Activated CD8-positive, alpha-beta memory T cell treated with anti-CD3 and anti-CD28 coated beads for 1 hour (primary cell): ENCODE measurements at places on chromosomes 4 and X.

- no peak for DNase-seq
These were observed 46.1 kb upstream of the GPR78 start for GRCh38 chr4:8534129-8534528.

GRCh38 chr4:179225594-179225993 is 1783.4 kb upstream of the AGA start:
- no peak for DNase-seq

GRCh38 chrX:150543230-150544155 is 24.9 kb upstream of the MTM1 start:
- DNase-seq: no peak

GRCh38 chrX:11913001-11913400 is 155.0 kb downstream of the MSL3 start:
- no peak for DNase-seq

DNA sequence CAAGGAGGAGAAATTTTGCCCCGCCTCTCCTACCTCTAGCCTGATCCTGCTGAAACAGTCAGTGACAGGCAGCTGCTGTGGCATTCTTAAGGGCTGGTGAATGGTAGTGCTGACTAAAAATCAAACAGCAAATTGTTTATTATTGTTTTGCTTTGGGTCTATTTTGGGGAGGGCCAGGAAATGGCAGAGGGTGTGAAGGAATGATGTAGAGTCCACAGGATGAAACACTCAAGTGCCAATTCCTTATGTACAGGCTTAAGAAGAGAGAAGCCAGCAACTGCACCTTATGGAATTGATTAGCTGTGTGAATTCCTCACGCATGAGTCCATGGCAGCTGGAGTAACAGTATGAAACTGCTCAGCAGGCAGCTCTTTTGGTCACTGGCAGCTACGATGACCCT is 39.7 kb downstream of the VEGFC start:
- DNase-seq: no peak

DNA sequence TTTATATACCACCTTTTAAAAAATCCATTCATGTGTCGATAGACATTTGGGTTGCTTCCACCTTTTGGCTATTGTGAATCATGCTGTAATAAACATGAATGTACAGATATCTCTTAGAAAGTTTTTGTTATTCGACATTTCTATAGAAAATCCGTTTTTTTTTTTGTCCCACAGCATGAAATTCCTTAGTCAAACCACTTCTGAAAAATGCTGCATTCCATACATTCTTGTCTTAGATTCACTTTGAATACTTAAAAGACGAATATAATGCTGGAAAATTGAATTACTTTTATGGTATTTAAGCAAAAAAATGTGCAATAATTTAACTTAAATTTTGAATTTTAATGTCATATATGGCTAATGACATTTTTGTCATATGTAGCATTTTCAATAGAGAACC is 1345.5 kb downstream of the TECRL start:
- no peak for DNase-seq

DNA sequence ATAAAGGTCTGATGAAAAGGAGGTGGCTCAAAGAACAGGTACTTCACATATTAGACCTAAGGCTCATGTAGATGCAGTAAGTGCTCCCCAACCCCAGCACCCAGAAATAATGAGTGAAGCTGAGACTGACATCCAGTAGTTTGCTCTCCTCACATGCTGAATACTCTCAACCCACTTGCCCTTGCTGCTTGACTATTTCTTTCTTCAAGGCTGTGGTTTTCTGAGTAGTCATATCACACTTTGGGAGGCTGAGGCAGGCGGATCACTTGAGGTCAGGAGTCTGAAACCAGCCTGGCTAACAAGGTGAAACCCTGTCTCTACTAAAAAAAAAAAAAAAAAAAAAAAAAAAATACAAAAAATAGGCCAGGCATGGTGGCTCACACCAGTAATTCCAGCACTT is 51.5 kb upstream of the PRPS1 start:
- DNase-seq: no peak

GRCh38 chr4:166400270-166400894 is 527.3 kb downstream of the TLL1 start:
- DNase-seq: no peak

DNA sequence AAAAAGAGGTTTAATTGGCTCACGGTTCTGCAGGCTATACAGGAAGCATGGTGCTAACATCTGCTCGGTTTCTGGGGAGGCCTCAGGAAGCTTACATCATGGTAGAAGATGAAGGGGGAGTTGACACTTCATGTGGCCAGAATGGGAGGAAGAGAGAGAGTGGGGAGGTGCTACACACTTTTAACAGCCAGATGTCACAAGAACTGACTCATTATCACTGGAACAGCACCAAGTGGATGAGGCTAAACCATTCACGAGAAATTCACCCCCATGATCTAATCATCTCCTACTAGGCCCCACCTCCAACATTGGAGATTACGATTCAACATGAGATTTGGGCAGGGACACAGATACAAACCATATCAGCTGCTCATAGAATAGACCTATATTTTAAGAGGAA is 255.8 kb downstream of the OPHN1 start:
- no peak for DNase-seq

DNA sequence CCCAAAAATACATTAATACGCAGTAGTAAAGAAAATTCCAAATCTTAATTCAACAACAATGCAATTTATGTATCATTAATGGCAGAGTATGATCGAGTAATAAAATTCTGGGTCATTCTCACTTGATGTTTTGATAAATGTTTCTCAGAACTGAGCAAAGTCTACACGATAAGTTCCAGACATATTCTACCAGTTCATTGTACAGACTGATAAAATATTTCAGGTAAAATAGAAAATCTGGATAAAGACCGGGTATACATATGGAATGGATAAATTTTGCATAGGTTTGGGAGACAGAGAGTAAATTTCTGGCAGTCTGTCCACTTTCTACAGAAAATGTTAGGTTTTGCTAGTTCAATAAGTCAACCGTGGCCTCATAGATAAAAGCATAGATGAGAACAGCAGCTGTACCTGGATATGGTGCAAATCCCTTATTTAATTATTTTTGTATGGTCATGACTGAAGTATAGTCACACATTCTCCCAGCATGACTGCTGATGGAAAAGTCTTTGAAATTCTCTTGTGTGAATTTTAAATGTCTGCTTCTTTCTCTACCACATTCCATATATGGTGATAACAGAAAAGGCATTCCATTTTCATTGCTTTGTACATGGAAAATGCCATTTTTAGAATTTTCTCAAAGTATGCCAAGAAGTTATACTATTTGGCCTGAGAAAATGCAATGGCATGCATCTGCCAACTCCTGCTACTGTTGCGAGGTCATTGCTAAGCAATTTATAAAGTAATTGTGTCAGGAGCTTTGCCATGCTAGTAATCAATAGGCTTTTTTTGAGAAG is 301.9 kb upstream of the ARSJ start:
- no peak for DNase-seq

DNA sequence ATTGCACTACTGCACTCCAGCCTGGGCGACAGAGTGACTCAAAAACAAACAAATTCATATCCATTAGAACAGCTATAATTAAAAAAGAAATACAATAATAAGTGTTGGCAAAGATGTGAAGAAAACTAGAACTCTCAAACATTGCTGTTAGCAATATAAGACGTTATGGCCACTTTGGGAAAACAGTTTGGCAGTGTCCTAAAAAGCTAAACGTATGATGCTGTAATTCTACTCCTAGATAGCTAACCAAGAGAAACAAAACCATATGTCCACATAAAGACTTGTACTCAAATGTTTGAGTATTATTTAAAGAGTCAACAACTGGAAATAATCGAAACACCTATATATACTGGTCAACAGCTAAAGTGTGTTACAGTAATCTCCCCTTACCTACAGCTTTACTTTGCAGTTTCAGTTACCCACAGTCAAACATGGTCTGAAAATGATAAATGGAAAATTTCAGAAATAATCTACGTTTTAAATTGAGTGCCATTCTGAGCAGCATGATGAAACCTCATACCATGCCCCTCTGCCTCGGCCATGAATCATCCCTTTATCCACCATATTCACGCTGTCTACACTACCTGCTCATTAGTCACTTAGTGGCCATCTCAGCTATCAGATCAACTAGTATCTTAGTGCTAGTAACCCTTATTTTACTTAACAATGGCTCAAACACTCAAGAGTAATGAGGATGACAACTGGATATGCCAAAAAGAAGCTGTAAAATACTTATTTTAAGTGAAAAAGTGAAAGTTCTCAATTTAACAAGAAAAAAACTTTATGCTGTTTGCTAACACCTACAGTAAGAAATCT is 4.9 kb downstream of the ELF2 start:
- DNase-seq: no peak

DNA sequence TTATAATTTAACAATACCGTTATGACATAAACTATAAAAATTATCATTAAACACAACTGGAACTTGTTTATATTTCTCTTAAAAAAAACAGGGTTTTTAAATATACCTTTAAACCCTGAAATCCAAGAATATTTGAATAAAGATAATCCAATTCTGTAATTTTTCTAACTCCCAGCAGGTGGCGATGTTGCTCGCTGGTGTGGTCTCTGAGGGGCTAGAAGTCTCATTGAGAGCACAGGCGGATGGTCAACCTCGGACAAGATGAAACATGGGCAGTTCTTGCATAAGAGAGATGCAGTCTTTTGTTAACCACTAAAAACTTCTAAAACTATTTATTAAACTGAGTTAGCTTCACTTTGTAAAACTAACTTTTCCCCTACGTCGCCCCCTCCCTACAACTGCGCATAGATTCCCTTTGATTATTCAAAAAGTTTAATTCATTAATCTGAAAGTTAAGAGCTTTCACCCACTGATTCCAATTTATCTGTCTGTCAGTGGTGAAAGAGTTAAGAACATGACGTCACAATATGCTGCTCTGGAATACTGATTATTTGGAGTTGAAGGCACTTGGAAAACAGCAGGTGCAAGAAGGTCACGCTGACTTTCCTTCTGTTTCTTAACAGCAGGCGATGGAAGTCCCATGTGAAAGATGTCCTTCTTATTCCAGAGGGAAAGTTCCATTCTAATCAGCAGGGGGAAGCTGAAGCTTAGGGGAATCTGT is 29.5 kb downstream of the DMP1 start:
- DNase-seq: peak; percentile 8

GRCh38 chr4:7137326-7138200 is 54.8 kb upstream of the SORCS2 start:
- no peak for DNase-seq

DNA sequence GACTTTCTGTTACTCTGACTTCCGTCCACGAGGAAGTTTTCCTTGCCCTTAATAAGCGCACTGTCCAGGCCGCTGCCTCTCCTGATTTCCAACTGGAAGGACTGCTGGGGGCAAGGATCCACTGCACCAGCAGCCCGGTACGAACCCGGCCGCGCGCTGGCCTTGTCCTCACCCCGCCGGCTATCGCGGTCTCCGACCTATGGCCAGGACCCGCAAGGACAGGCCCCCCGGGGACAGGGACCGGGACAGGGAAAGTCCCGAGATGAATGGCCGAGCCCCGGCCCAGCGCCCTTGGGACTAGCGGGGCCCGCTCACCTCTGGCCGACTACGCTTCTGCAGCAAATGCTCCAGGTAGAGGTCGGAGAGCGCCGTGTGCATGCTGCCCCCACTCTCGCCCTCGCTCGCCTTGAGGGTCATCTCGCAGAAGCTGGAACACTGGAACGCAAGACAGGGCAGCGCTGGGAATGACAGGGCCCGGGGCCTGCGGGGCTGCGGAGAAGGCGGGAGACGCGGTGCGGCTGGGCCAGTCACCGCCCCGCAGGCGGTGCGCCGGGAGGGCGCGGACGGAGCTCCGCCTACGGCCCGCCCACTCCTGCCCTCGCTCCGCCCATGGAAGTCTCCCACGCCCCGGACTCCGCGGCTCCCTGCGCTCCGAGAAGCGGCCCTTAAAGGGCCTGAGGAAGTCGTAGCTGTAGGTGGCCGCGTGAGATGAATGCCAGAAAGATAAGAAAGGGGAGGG is at the start of gene MPP1:
Gene MPP1, minus strand, starts transcription at position 529 of the 739 bp plus-strand sequence. Its CDS starts 112 bp downstream, at position 417.
- peak; percentile 14 for DNase-seq

- DNase-seq: no peak
These were observed 54.5 kb downstream of the CPLX1 start for GRCh38 chr4:771464-771863.

GRCh38 chr4:27128443-27128842 is 267.8 kb downstream of the STIM2 start:
- DNase-seq: no peak

GRCh38 chrX:90617710-90618325 is 696.1 kb downstream of the TGIF2LX start:
- DNase-seq: no peak

- no peak for DNase-seq
These were observed 413.5 kb upstream of the INTU start for GRCh38 chr4:127219232-127219631.

DNA sequence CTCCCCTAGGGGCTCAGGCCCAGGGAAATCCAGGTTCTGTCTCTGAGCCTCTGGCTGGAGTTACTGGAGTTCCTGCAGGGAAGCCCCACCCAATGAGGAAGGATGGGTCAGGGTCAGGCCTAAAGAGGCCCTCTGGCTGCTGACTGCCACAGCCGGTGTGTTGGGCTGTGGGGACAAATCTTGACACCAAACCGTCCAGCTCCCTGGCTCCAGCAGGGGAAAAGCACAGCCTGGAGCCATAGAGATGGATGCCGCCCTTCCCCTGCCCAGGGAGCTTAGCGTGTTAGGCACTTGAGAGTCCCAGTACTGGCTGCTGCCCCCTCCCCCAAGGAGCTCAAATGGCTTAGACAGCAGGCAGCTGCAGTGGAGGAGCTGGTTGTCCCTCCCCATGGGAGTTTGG is 321.3 kb upstream of the LCORL start:
- DNase-seq: no peak

DNA sequence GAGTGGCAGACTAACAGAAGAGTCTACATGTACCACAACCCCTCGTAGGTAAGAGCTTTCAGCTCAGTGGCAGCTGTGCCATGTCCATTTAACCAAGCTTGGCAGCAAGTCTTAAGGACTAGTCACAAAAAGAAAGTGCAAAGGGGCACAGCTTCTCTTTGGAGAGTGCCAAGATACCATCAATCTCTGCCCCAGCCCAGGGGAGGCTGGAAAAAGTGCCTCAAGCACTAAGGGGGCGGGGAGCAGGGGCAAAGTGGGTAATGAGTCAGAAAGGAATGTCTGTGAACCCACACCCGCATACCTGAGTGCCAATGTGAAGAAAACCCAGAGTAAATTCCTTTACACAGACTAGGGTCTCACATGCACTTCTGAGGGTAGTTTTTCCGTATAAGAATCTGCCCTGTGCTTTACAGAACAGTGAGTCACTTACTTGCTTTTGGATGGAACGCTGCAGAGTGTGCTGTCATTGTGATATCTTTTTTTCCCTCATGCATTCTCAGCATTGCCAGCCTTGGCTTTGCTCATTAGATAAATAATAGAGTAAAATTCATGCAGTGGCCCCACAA is 219.8 kb downstream of the ZNF674 start:
- peak; percentile 7 for DNase-seq

DNA sequence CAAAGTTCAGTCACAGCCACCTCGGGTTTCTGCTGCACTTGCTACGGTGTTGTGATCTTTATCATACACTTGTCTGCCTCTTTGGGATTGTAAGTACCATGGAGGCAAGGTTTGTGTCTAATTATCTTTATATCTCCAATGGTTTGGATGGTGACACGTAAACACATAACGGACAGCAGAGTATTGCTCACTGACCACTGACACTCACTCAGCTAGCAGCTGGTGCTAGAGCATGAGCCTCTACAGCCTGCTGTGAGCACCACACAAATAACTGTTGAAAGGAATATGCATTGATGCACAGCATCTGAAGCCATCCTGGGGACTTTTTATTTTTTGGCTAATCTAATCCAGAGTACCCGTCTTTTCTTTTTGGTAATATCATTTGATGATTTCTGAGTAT is 156.0 kb downstream of the DCLK2 start:
- no peak for DNase-seq

- DNase-seq: no peak
These were observed 188.1 kb downstream of the QDPR start for GRCh38 chr4:17323554-17324385.
